ENCODE measurements at places on chromosomes 5 and 9. TPM values are rescaled to one million over a fixed set of nuclear protein-coding genes. Genes with fewer than 3 reads are reported as not detected.

PSIP1 gene
- total RNA-seq, result 179 TPM

PDE6A gene
- not detected for total RNA-seq

TNFSF8 gene
- total RNA-seq, result 21.3 TPM

LHX3 gene
- total RNA-seq, result not detected

C9orf40 gene
- total RNA-seq, result 5.5 TPM

PCSK1 gene
- not detected for total RNA-seq

UNC5A gene
- not detected for total RNA-seq

PCDHB11 gene
- not detected for total RNA-seq

CNOT6 gene
- total RNA-seq, result 50.7 TPM

NPR3 gene
- total RNA-seq, result not detected

PCDHB15 gene
- total RNA-seq, result not detected

SLC4A9 gene
- total RNA-seq, result not detected

TAF11L10 gene
- not detected for total RNA-seq

CAVIN4 gene
- total RNA-seq, result 0.18 TPM

MTRR gene
- total RNA-seq, result 54.1 TPM

TAF1L gene
- 0.05 TPM for total RNA-seq

SDHA gene
- total RNA-seq, result 130 TPM

MLANA gene
- total RNA-seq, result not detected

LRRC14B gene
- not detected for total RNA-seq

MSMP gene
- total RNA-seq, result 1.7 TPM

CARTPT gene
- total RNA-seq, result not detected

FST gene
- 0.96 TPM for total RNA-seq

ANKRD31 gene
- 2.8 TPM for total RNA-seq

NKD2 gene
- total RNA-seq, result not detected

POLR3G gene
- 3.2 TPM for total RNA-seq

OTULINL gene
- total RNA-seq, result 49.7 TPM

MCTP1 gene
- 0.80 TPM for total RNA-seq

CER1 gene
- not detected for total RNA-seq

PCDHB7 gene
- not detected for total RNA-seq

F2RL2 gene
- total RNA-seq, result not detected

ZBED3 gene
- 8.4 TPM for total RNA-seq

PDE4D gene
- total RNA-seq, result 35.9 TPM

GPR21 gene
- 0.60 TPM for total RNA-seq

HAUS6 gene
- 22.1 TPM for total RNA-seq

C5orf58 gene
- total RNA-seq, result not detected

NR2F1 gene
- total RNA-seq, result not detected

FNIP1 gene
- 35.2 TPM for total RNA-seq

DND1 gene
- total RNA-seq, result 3.4 TPM

SLC6A3 gene
- 0.27 TPM for total RNA-seq

GABRA6 gene
- not detected for total RNA-seq
